GM04503 (cell line): ENCODE measurements at places on chromosomes 2 and 18.

GRCh38 chr18:74213429-74213828, 65.1 kb downstream of the TIMM21 start:
- DNase-seq: no peak

- DNase-seq: no peak
These were observed 70.0 kb downstream of the MBP start for GRCh38 chr18:77062518-77063003.

GRCh38 chr18:49020621-49021021, 69.9 kb upstream of the SMAD7 start:
- no peak for DNase-seq

GRCh38 chr2:207330912-207331311, 165.2 kb upstream of the KLF7 start:
- peak; percentile 84 for DNase-seq

- DNase-seq: peak; percentile 19
These were observed 200.6 kb upstream of the RASGRP3 start for GRCh38 chr2:33275689-33276444.

DNA sequence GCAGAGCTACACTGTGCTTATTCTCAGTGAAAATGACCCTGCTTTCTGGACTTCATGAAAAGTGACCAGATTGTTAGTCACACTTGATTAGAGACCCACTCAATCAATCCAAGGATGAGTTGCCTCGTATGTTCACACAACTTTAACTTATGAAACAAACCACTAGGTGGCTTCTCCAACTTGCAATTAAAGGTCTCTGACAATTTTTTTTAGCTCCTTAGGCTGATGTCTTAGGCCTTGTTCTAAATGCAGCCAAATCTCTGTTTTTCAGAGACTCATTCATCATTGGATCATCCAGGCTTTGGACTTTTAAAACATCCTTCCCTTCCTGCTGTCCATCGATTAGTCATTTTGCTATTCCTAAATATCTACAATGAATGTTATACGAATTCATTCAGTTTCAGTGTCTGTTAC, 63.4 kb downstream of the MREG start:
- DNase-seq: no peak

DNA sequence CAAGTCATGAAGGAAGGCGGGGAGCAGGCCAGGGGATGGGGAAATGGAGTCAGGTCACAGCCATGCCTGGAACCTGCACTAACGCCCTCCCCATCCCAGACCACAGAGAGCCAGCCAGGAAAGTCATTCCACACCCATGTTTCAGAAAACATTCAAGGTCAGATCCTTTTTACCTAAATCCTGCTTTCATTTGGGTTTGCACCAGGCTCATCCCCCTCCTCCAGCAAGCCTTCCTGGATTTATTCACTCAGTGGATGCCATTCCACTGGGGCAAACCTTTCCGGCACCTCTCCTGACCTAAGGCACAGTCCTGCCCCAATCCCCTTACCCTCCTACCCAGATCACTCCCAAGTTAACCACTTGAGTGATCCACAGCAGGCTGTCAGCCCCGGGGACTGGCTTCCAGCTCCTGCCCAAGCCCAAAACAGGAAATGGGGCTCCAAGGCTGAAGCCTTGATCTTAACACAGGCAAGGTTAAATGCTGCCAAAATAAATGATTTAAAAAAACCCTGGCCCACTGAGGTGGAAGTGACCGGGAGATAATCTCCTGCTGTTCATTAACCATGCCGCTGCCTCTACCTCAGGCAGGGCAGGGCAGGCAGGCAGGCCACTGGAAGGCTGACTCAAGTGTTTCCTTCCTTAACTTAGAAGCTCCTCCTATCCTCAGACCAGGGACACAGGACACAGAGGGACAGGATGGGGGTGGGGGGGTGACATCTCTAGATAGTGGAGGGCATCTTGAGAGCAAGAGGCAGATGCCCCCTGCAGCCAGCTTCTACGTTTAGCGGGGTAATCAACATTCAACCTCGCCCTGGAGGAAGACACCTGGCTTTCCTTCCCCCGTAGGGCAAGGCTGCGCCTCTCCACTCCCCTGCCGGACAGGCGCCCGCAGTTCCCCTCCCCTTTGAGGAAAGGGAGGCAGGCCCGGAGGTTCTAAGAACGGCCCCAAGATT, 1.4 kb downstream of the RAB11FIP5 start:
- DNase-seq: no peak

- peak; percentile 74 for DNase-seq
These were observed 6.5 kb downstream of the MAP4K4 start for GRCh38 chr2:101704046-101704466.

DNA sequence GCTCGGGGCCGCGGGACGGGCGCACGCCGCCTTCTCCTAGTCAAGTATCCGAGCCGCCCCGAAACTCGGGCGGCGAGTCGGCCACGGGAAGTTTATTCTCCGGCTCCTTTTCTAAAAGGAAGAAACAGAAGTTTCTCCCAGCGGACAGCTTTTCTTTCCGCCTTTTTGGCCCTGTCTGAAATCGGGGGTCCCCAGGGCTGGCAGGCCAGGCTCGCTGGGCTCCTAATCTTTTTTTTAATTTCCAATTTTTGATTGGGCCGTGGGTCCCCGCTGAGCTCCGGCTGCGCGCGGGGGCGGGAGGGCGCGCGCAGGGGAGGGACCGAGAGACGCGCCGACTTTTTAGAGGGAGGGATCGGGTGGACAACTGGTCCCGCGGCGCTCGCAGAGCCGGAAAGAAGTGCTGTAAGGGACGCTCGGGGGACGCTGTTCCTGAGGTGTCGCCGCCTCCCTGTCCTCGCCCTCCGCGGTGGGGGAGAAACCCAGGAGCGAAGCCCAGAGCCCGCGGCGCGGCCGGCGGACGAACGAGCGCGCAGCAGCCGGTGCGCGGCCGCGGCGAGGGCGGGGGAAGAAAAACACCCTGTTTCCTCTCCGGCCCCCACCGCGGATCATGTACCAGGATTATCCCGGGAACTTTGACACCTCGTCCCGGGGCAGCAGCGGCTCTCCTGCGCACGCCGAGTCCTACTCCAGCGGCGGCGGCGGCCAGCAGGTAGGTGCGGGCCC, 617 bp downstream of the FOSL2 start:
- no peak for DNase-seq

DNA sequence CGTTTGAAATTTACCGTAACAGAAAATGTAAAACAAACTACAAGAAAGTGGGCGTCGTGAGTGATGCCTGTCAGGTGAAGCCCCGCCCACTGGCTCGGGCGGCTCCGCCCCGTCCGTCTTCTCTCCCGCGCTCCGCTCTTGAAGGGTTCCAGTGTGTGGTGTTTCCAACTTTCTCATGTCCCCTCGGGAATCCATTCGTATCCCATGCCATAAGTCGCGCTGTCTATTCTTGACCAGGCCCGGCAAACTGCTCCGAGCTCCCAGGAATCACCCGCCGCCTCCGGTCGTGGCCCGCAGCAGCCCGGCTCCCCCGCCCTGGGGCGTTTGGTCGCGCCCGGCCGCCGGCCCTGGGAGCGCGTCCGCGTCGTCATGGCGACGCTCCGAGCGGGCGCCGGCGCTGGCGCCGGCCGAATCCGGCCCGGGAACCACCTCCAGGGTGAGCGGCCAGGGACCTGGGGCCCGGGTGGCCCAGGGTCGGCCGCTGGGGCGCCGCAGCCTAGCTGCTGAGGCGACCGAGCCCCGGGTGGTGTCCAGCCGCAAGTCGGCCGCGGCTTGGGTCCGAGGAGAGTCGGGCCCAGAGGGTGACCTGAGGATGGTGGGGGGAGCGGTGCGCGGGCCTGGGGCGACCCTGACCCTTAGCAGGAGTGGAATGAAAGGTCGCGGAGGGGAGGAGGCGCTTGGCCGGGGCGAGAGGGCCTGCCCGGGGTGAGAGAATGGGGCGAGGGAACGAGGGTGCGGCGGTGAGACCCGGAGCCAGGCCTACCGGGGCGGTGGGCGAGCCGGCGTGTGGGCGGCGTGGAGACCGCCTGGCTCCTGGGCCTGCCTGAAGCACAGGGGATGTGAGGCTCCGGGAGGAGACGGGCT, at the start of gene CFAP221:
Gene CFAP221 (plus strand): TSS at position 375 of the 864 bp plus-strand sequence. CDS start 1,683 bp downstream, outside the sequence.
- peak; percentile 18 for DNase-seq

- DNase-seq: no peak
These were observed 76.5 kb downstream of the CCDC102B start for GRCh38 chr18:68874361-68874760.

GRCh38 chr2:220512419-220512818, 885.0 kb downstream of the SLC4A3 start:
- DNase-seq: no peak
